ENCODE measurements at places on chromosomes 16 and 17.
A peak's percentile ranks its signal among the peaks of the same experiment; 100 is the strongest.

DNA sequence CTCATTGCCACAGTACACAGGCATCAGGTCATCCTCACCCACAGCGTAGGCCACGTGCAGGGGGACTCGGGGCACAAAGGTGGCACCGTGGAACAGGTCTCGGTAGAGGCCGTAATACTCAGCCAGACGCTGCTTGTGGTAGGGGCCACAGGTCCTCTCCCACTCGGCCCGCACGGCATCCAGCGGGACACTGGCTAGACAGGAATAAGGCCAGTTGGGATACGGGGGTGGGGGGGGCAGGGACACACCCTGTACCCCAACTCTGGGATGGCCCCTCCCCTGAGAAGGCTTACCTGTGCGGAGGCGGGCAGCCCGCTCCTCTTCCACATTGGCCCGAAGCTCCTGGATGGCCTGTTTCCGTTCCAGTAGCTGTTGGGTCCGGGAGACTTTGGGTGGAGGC lies 3.0 kb downstream of the MRPL38 start:
- no peak for DNase-seq

DNA sequence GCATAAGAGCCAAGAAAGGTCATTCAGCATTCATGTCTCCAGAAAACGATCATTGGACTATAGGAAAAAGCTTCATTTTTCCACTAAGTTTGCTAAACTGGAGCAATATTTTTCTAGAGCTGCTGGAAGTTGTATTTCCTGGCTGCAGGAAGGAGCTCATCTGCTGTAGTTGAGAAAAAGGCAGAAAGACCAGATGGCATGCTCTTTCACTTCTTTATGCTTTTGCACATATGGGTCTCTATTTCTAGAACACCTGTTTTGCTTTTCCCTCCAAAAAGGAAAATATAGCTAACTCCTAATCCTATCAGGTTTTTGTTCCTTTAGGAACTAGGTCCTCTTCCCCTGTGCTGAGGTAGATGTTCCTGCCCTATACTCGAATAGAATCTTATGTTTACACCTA lies 61.9 kb upstream of the HLF start:
- DNase-seq, result no peak

DNA sequence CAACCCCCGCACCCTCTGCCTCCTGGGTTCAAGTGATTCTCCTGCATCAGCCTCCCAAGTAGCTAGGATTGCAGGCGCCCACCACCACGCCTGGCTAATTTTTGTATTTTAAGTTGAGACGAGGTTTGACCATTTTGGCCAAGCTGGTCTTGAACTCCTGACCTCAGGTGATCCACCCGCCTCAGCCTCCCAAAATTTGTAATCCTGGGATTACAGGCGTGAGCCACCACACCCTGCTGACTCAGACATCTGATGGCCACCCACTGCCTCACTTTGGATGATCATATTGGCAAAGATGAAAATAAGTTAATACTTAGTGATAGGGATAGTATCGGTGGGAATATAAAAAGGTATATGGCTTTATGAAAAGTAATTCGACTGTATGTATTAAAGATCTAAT lies 55.9 kb downstream of the GRB2 start:
- no peak for DNase-seq

GRCh38 chr17:81733507-81734404 lies 21.7 kb downstream of the SLC25A10 start:
- DNase-seq, result peak; percentile 78

- DNase-seq, result no peak
These were observed 173.0 kb downstream of the CCDC182 start for GRCh38 chr17:57572062-57572461.

DNA sequence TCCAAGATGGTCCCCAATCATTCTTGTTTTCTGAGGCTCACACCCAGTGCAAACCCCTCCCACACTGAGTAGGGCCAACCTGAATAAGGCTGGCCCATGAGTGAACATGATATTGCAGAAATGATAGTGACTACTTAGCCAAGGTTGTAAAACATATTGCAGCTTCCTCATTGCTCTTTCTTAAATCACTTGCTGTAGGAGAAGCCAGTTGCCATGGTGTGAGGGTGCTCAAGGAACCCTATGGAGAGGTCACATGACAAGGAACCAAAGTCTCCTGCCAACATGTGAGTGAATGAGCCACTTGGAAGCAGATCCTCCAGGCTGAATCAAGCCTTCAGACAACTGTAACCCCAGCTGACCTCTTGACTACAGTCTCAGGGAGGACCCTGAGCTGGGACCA lies 191.4 kb downstream of the RGS9 start:
- no peak for DNase-seq

DNA sequence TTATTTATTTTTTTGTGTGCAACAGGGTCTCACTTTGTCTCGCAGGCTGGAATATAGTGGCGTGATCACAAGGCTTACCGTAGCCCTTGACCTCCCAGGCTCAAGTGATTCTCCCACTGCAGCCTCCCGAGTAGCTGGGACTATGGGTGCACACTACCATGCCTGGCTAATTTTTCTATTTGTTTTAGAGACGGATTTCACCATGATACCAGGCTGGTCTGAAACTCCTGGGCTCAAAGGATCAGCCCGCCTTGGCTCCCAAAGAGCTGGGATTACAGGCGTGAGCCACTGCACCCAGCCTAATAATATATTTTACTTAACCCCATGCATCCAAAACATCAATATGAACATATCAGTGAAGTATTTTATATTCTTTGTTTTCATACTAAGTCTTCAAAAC lies 2.0 kb downstream of the CCDC200 start:
- DNase-seq, result no peak

- DNase-seq, result no peak
These were observed 14.5 kb upstream of the GPRC5C start for GRCh38 chr17:74417178-74418045.

DNA sequence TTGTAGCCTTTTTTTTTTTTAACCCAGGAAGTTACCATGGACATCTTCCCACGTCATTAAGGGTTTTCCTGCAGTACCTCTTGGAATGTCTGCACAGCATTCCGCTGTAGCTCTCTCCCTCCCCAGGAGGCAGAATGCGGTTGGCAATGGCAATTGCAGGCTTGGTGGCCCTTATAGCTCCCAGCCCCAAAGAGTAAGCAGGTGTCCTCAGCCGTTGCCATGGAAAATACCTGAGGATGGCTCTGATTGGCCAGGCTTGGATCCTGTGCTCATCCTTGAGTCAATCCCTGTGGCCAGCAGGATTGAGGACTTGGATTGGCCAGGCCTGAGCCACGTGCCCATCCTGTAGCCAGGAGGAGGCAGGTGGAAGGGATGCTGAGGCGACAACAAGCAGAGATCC lies 15.5 kb upstream of the TIMP2 start:
- DNase-seq, result peak; percentile 83

- DNase-seq, result peak; percentile 73
These were observed 2.2 kb downstream of the SLC12A3 start for GRCh38 chr16:56866955-56867830.

DNA sequence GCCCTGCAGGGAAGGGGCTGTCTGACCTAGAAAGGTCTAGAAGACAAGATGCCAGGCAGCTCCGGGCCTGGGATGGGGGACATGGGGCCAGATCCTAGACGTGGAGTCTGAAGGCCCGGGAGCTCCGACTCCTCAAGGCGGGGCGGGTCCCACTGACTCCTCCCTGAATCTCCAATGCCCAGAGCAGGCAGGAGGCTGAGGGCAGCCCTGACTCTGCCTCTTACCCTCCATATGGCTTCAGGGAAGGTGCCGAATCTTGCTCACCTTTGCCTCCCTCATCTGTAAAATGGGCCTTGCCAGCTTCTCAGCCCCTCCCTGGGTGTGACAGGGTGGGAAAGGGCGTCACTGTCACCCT lies 14.8 kb downstream of the VASN start:
- no peak for DNase-seq

GRCh38 chr17:61784510-61784909 lies 78.8 kb downstream of the BRIP1 start:
- DNase-seq, result no peak

DNA sequence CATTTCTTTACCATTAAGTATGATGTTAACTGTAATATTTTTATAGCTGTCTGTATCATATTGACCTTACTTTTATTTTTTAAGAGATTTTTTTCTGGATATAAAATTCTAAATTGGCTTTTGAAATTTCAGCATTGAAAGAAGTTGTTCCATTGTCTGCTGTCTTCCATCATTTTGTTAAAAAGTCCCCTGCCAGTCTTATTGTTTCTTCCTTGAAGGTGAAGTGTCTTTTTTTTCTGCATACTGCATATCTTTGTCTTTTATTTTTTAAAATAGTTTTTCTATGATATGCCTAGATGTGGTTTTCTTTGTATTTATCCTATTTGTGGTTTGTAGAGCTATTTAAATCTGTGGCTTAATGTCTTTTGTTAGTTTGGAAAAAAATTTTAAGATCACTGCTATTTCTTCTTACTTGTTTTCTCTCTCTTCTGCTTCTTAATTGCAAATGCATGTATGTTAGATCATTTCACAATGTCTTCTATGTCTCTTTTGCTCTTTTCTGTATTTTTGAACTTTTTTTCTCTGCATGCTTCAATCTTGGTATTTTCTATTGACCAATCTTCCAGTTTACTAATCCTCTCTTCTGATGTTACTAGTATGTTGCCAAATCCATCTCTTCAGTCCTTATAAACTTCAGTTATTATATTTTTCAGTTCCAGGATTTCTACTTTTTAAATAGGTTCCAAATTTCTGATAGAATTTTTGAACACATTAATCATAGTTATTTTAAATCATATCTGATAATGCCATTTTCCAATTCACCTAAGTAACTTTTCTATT lies 20.2 kb downstream of the IL21R start:
- DNase-seq, result no peak

DNA sequence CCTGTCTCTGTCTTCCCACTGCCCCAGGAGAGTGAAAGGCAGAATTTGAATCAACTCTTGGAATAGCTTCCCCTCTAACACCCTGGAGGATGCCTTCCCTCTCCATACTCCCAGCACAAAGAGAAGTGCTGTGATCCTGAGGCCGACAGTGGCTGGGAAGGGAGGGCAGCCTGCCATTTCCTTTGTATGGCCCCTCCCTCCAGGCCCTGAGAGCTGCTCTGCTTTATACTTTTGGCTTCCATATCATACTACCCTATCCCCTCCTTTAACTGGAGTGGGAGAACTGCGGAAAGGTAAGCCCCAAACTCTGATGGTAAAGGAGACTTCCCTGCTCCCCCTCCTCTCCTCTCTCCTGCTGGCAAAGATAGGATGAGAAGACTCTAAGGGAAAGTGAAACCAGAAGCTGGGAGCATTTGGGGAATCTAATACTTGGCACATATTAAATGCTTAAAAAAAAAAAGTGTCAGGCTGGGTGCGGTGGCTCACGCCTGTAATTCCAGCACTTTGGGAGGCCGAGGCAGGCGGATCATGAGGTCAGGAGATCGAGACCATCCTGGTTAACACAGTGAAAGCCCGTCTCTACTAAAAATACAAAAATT lies 4.1 kb upstream of the MED24 start:
- no peak for DNase-seq

- no peak for DNase-seq
These were observed 28.4 kb downstream of the MYH3 start for GRCh38 chr17:10628756-10629155.

GRCh38 chr17:48506246-48506645 lies 24.6 kb downstream of the HOXB1 start:
- DNase-seq, result no peak

DNA sequence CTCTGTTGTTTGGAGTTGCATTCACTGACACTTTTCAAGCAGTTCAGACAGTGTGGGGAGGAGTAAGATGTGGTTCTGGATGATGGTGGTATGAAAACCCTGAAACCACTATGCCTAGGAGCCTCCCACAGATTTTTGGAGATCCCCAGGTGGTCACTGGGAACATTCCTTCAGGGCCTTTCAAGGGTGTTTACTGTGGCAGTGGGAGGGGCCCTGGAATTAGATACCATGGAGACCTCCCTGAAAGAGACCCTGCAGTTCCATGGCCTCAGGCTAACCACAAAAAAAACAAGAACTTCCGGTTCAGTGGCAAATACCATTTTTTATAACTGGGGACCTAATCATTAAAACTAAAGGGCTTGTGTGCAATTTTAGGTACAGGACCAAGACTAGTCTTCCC lies 79.9 kb downstream of the TMEM100 start:
- no peak for DNase-seq
